ENCODE measurements at places on chromosomes 12 and 14.

GRCh38 chr14:93956514-93957332 lies 19.6 kb downstream of the ASB2 start:
- H3K36me3 ChIP-seq: no peaks in the 10 kb centered on the region
- no peak overlapping the region for H3K27ac ChIP-seq
- DNase-seq: no peak
- no peaks in the 10 kb centered on the region for H3K4me1 ChIP-seq
- H3K4me3 ChIP-seq: no peak overlapping the region

DNA sequence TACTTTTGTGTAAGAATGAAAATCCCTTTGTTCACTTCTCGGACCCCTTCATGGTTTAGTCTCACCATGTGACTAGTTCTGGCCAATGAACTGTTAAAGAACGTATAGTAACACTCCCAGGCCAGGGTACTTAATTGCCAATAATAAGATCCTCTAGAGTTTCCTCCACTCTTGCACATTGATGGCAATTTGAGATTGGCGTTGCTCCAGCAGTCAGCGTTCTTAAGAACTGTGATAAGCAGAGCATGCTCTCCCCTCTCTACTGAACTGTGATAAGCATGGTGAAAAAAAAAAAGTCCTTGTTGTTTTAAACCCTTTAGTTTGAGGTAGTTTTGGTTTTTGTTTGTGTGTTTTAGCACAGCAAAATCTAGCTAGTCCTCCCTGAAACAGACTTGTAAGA lies 854.5 kb downstream of the SLC6A15 start:
- no peak overlapping the region for H3K4me3 ChIP-seq
- no peaks in the 10 kb centered on the region for H3K4me1 ChIP-seq
- no peaks in the 10 kb centered on the region for H3K36me3 ChIP-seq
- DNase-seq: peak; percentile 14

DNA sequence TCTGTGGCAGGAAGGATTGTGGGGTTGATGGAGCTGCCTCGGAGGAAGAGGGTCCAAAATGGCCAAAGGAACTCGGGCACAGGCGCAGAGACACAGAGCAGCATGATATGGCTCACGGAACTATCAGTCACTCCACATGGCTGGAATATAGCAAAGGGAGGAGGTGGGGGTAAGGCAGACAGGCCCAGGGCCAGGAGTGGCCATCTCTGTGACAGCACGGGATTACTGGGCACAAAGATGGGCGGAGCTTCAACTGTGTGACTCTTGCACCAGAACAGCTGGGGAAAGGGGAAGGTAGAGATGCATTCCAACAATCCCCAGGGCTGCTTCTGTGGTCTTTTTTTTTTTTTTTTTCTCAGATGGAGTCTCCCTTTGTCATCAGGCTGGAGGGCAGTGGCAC lies 24.8 kb upstream of the EML1 start:
- no peak for DNase-seq
- no peaks in the 10 kb centered on the region for H3K4me1 ChIP-seq
- H3K4me3 ChIP-seq: no peak overlapping the region
- no peaks in the 10 kb centered on the region for H3K36me3 ChIP-seq
- H3K27me3 ChIP-seq: no peaks in the 10 kb centered on the region
- H3K27ac ChIP-seq: no peak overlapping the region

DNA sequence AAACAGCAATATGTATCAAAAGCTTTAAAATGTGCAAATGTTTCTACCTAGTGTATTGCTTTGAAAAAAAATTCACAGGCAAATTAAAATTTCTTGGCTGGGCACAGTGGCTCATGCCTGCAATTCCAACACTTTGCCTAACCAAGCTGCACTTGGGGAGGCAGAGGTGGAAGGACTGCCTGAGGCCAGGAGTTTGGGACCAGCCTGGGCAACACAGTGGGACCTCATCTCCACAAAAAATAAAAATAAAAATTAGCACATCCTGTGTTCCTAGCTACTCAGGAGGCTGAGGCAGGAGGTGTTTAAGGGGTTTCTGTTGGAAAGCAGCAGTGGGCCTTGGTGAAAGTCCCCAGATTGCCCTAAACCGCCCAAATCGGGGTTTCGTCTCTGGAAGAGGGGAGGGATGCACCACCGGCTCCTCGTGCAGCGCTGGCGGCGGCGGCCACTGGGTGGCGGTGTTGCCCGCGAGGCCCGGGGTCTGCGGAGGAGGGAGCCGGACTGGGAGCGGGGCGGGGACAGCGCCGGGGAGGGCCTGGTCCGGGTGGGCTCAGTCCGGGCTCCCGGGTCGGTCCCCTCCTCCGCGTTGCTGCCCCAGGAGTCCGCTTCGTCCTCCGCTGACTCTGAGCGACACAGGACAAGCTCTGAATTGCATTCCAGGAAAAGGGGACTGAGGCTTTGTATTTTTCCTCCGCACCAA lies 265.6 kb downstream of the AACS start:
- peak overlapping the region; percentile 56 for H3K4me3 ChIP-seq
- H3K27me3 ChIP-seq: no peaks in the 10 kb centered on the region
- H3K27ac ChIP-seq: peak overlapping the region; percentile 53
- H3K36me3 ChIP-seq: no peaks in the 10 kb centered on the region
- peak; percentile 82 for DNase-seq
- no peaks in the 10 kb centered on the region for H3K4me1 ChIP-seq

DNA sequence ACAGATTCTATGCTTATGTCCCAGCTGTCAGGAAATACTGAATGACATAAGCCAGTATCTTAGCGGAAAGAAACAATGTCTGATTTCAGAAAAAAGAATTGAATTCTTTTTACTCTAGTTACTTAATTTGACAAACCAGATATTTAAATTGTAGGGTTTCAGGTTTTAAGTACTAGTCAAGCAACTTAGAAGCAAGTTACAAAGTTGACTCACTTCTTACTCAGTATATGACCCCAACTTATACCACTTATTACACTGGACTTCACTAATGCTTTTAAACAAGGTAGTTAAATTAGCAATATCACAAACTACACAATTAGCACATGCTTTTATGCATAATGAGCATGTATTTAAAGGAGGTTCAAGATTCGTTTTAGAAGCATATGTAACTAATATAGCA lies 7.1 kb downstream of the GMFB start:
- no peaks in the 10 kb centered on the region for H3K27me3 ChIP-seq
- H3K27ac ChIP-seq: no peak overlapping the region
- H3K4me1 ChIP-seq: peaks cover 19% of the 10 kb centered on the region
- H3K4me3 ChIP-seq: no peak overlapping the region
- no peaks in the 10 kb centered on the region for H3K36me3 ChIP-seq

- H3K4me1 ChIP-seq: peaks cover 5% of the 10 kb centered on the region
- no peak overlapping the region for H3K4me3 ChIP-seq
- no peak for DNase-seq
- H3K36me3 ChIP-seq: no peaks in the 10 kb centered on the region
Observed at GRCh38 chr12:47990351-47991105, 13.7 kb downstream of the COL2A1 start.
